CD4-positive, alpha-beta T cell (primary cell): ENCODE measurements at places on chromosomes 7 and 10.

DNA sequence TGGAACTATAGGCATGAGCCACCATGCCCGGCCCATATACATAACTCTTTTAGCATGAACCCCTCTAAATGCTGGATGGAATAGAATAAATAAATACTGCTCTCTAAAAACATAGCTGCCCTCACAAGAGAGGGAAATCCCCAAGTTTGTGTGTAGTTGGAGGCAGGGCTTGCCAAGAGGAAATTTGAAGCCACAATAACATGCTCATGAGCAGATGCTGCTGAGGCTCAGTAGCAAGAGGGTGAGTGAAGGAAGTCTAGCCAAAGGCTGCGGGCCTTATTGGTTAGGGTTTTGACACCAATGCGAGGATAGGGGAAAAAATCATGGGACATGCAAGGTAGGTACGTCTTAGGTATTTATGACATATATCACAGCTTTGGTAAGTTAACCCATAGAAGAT, 17.3 kb downstream of the TPK1 start:
- peak; percentile 59 for DNase-seq

- DNase-seq: peak; percentile 81
Measured at GRCh38 chr10:73644015-73644743, 2.9 kb upstream of the MYOZ1 start.

- DNase-seq: no peak
Measured at GRCh38 chr7:81664304-81664703, 105.5 kb downstream of the HGF start.

DNA sequence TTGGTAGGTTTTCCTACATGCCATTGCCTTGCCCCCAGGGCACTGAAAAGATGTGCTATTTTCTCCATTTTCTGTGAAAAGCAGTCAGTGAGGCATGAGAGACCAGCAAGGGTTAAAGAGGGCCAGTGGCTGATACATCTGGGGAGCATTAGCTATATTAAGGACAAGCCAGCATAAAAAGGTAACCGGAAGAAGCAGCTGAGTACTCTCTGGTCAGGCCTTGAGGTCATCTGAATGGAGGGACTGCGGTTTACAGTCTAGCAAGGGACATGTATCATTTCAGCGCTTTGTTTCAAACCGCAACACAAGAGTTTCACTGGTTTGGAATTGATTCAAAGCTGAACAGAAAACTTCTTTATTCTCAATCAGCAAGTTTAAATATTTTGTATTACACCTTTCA, 120.4 kb downstream of the EPDR1 start:
- no peak for DNase-seq

DNA sequence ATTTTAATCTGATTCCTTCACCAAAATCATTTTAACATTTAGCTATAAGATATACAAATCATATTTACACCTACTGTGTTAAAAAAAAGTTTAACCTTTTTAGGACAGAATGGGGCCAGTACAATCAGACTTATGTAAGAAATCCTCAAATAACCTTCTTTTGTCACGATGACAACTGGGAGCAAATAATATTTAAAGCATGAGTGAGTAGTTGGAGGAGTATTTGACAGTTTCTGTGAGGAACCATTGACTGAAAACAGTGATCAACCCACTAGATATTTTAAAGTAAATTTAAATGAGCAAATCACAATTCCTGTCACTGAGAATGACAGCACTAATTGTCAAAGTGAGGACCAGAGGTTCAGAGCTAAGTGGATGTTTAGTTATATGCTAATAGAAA, 289.1 kb downstream of the CNTNAP2 start:
- DNase-seq: no peak

DNA sequence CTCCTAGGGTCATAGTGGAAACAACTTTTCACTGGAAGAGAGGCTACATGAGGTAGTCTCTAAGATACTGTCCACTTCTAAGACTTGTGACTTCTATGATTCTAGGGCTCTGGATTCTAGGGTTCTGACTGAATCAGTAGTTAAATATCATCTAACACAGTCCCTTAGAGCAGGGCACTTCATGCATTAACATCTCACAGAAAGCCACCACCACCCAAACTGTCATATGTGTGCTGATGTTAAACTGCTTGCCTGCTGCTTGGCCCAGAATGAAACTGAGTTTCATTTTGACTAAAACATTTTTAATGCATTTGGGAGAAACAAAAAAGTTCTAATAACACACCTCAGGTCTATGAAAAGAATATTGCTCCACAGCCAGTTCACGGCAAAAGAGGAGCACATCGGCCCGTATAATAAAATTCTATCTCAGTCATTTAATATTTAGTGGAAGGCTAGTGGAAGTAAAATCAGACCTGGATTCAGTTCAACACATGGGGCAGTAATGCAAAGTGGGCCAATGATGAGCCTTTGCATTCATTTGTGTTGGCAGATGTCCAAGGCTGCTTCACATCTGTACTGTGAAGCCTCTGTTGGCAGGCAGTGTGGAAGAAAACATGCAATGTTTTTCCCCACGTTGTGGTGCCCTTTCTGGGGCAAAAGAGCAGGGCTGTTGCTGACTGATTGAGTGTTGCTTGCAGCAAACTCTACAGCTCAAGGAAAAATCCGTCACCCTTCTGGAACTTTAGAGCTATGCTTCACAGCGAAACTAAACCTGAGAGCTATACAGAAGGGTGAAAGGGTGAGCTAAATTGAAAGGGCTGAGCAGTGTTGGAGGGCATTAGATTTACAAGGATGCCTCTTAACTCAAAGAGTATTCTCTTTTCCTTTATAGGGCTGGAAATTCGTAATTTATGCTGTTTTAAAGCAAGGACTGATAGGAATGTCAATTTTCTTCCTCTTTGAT, 33.5 kb upstream of the AUTS2 start:
- DNase-seq: no peak

DNA sequence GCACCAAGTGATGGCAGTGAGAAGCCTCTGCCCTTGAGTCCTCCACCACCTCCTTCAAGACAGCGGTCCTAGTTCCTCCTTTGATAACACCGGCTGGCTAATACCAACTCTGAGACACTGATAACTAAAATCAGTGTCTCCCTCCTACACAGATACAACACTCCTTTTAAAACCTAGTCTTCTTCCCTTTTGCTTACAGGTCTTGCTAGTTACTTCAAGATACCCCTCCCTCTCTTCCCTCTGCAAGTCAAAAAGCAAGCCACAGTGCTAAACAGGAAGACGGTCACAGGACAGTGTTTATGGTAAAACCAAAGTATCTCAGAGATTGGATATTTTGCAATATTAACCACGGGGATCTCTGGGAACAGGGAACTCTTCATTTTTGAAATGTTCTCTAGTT, 4.6 kb downstream of the AKR1B1 start:
- no peak for DNase-seq

GRCh38 chr7:47008461-47008860, 573.5 kb downstream of the TNS3 start:
- no peak for DNase-seq

- no peak for DNase-seq
Measured at GRCh38 chr10:95610727-95611126, 45.8 kb downstream of the ALDH18A1 start.

DNA sequence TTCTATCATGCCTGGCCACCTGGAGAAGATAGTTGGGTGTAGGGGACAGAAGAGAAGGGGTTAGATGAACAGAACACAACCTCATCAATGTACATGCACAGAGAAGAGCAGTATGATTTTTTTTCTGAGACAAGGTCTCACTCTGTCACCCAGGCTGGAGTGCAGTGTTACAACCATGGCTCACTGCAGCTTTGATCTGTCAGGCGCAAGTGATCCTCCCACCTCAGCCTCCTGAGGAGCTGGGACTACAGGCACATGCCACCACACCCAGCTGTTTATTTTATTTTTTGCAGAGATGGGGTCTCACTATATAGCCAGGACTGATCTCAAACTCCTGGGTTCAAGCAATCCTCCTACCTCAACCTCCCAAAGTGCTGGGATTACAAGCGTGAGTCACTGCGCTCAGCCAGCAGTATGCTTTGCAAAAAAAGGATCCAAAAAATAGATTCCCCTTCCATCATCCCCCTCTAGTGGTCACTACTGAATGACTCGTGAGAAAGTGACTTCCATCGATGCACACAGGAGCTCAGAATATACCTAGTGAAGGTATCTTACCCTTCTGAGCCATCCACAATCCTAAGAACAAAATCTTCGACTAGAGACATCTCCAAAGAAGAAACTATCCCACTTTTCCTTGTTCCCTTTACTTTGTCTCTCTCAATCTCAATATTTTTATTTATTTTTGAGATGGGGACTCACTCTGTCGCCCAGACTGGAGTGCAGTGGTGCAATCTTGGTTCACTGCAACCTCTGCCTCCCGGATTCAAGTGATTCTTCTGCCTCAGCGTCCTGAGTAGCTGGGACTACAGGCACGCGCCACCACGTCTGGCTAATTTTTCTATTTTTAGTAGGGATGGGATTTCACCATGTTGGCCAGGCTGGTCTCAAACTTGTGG, 21.0 kb downstream of the ZCWPW1 start:
- DNase-seq: no peak

GRCh38 chr10:6694447-6695140, 114.5 kb upstream of the PRKCQ start:
- no peak for DNase-seq

- DNase-seq: no peak
Measured at GRCh38 chr7:23100697-23101096, 4.9 kb upstream of the KLHL7 start.

GRCh38 chr10:132538031-132538789, 623 bp downstream of the INPP5A start:
- peak; percentile 37 for DNase-seq

GRCh38 chr10:113681533-113682470, 2.1 kb downstream of the CASP7 start:
- no peak for DNase-seq

- peak; percentile 67 for DNase-seq
Measured at GRCh38 chr10:92291921-92292845, 1.2 kb downstream of the MARCHF5 start.

DNA sequence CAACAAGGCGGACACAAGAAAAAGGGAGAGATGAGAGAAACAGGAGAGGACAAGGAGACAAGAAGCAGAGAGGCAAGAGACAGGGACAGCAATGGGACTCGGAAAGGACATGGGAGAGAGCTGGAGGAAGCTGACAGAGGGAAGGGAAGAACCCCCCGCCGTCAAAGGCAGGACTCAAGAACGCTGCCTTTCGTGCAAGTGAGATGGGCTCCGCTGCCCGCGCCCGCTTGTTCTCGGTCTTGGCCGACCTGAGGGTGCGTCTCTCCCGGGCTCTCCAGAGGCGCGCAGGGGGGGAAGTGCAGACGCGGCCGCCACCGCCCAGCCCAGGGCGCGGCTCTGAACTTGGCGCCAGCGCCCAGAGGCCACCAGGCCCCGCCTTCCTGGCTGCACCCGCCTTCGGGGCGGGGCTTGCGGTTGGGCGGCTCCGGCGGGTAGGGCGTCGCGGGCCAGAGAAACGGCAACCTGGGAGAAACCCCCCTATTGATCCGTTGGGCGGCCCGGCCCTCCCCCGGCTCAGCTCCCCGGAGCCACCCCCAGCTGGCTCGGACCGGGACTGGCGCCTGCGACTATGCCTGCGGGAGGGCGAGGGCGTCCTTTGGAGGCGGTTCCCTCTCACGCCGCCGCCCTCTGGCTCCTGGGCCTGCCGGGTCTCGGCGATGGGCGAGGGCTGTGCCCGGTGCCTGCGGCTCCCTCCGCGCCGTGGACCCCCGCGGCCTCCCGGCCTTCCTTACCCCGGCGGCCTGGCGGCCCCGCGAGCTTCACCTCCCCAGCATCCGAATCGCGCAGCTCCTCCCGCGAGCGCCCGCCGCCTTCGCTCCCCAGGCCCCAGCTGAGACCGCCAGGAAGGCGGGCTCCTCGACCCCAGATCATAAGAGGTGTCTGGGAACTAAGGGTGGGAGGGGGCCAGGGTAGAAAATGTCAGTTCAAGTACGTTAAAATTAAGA, 2.2 kb upstream of the ANTXRL start:
- DNase-seq: peak; percentile 86

GRCh38 chr7:127380479-127380878, 12.0 kb downstream of the ZNF800 start:
- no peak for DNase-seq

DNA sequence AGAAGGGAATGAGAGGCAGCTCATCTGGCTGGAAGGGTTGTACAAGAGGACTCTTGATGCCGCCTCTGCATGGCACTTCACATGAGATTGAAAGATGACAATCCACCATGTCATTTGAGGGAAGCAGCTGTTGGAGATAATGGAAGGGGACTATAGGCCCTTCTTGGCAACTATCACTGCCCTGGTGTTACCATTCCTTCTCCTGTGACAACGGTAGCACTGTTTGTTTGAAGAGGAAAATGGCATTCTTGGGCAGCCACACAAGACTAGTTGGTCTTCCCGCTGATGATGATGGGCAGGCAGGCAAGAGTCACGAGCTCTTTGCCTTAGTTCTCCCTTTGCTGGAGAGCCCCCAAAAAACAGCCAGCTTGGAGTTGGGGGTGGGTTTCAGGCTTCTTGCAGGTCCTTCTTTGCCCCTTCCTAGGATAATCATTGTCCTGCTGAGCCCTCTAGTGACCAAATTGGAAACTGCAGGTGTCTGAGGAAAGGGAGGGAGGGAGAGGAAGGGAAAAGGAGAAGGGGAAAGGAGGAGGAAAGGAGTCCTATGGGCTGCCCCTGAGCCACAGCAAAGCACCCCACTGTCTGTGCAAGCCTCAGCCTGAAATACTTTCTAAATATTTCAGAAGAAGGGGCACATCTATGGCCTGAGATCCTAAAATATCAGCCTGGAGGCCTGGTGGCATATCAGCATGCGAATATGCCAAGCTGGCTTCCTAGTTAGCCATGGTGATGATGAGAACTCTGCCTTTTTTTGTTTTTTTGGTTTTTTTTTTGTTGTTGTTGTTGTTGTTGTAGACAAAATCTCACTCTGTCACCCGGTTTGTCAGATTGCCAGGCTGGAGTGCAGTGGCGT, 165.6 kb upstream of the KMT2E start:
- peak; percentile 10 for DNase-seq

GRCh38 chr7:107924841-107925504, 34.0 kb downstream of the DLD start:
- DNase-seq: peak; percentile 17
